ENCODE measurements at places on chromosomes 7 and 10.

- no peak for DNase-seq
Measured at GRCh38 chr10:119246862-119247549, 39.6 kb downstream of the GRK5 start.

DNA sequence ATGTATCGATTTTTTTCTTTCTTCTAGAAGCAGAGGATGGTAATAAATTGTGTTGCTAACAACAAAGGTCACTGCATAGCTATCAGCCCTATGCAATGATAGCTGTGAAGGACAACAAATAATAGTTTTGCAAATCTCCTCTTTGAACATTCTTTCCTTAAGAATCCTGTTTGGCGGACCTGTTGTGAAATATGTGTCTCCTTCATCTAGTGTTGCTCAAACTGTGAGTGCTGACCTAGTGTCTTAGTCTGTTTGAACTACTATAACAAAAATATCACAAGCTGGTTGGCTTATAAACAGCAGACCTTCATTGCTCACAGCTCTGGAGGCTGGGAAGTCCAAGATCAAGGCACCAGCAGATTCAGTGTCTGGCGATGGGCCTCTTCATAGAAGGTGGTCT lies 53.7 kb downstream of the CAV1 start:
- DNase-seq: no peak

- DNase-seq: no peak
Measured at GRCh38 chr7:930975-931758, 23.3 kb downstream of the ADAP1 start.

GRCh38 chr10:119407254-119407777 lies 135.2 kb downstream of the RGS10 start:
- DNase-seq: no peak

GRCh38 chr10:128868481-128868880 lies 598.6 kb upstream of the MGMT start:
- DNase-seq: no peak

DNA sequence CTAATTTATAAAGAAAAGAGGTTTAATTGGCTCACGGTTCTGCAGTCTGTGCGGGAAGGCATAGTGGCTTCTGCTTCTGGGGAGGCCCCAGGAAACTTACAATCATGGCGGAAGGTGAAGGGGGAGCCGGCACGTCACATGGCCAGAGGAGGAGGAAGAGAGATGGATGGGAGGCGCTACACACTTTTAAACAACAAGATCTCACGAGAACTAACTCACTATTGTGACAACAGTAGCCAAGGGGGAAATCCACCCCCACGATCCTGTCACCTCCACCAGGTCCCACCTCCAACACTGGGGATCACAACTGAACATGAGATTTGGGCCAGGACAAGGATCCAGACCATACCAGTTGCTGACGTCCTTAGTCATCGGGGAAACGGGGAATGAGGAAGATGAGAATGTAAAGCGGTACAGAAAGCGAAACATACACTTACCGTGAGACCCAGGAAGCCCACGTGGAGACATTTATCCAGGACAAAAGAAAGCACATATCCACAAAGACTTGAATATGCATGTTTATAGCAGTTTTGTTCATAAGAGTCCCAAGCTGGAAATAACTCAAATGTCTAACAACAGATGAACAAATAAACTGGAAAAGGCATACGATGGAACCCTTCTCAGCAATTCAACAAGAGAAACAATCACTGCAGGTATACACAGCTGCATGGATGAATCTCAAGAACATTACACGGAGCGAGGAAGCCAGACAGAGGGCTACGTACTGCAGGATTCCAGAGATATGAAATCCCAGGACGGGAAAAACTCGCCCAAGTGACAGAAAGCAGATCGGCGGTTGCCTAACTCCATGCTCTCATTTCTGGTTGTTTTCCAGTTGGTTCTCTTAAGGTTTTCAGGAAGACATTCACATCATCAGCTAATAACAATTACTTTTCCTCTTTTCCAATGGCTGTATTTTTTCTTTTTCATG lies 26.2 kb upstream of the INPP5A start:
- no peak for DNase-seq

- DNase-seq: no peak
Measured at GRCh38 chr7:135714534-135715009, 13.4 kb downstream of the SLC13A4 start.

DNA sequence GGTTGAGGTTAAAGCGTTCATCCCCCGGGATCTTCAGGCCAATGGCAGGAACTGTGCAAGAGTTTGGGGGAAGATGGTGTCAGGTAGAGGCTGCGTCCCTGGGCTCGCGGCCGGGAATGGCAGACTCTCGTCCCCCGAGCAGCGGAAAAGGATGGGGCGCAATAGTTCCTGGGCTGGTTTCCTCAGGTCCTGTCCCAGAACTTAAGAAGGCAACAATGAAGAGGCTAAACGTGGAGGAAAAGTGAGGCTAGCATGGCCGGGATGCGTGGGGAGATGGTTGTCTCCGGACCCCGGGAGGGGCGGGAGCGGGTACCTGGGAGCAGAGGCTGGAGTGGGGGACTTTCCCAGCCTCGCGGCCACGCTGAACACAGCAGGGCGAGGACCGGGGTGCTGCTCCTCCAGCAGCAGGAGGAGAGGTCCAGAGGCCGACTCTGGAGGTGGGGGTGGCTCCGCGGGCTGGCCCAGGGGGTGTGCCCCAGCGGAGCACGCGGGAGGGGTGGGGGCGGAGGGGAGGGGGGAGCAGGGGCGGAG lies 882 bp downstream of the IRF5 start:
- DNase-seq: no peak

GRCh38 chr7:153457746-153458145 lies 594.5 kb upstream of the DPP6 start:
- DNase-seq: no peak

GRCh38 chr7:35849158-35849831 lies 48.4 kb downstream of the SEPTIN7 start:
- DNase-seq: no peak

Data from stimulated activated CD8-positive, alpha-beta memory T cell treated with anti-CD3 and anti-CD28 coated beads, Interleukin-7, amount 100 ng/mL, for 1 hour (primary cell).